ENCODE measurements at places on chromosomes 13 and 19.

DNA sequence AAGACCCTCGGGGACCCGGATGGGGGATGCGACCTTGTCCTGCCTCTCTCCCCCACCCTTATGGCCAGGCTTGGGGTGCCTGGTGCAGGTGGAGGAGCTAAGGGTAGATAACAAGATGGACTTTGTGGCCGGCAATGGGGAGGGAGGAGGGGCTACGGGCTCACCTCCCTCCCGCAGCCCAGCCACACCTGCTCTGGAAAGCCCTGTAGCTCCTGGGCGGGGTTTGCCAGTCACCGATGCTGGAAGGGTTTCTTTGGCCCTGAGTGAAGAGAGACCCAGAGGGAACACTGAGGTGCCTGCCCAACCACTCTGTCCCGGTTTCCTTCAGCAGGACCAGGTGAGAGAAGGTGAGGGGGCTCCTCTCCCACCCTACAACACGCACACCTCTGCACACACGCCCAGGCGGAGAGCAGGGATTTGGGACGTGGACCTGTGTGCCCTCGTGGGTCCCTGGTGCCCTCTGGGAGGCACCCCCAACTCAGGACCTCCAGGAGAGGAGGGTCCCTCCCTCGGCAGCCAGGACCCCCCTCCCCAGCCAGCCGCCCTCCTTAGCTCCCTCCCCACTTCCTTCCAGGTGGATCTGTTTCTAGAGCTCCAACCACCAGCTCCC is at the start of gene FUT2:
FUT2 (plus strand) TSS at position 229 of the 610 bp plus-strand sequence. CDS start 6,986 bp downstream, outside the sequence.
- peak; percentile 20 for DNase-seq

DNA sequence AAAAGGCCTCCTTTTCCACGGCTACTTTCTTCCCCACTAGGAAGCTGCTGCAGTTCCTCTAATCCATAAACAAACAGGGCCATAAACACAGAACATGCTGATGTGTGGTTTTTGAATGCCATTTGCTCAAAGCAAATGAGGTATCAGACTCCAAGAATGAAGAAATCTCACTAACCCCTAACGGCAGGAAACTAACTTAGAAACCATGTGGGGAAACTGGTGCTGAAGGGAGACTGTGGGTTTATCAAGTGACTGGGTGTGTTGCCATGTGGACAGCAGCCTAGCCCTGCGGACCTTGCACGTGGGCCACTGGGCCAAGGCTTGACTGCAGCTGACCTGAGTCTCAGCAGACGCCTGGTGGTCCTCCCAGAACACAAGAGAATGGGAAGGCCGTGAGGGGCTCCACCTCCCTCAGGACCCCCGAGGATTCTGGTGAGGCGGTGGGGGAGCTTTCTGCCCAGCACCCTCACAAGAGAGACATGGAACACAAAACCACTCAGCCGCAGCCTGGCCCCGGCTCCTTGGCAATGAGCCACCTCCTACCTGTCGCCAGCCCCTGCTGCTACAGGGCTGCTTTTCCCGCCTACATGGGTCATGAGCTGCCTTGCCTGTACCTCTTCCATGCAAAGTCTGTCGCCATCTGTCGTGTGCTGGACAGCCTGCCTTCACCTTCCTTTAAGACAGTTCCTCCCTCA is 10.6 kb downstream of the SLC15A1 start:
- no peak for DNase-seq

GRCh38 chr13:72168126-72168855 is 301.3 kb upstream of the DACH1 start:
- DNase-seq = no peak

GRCh38 chr13:45490068-45490467 is 25.3 kb downstream of the COG3 start:
- DNase-seq = no peak

DNA sequence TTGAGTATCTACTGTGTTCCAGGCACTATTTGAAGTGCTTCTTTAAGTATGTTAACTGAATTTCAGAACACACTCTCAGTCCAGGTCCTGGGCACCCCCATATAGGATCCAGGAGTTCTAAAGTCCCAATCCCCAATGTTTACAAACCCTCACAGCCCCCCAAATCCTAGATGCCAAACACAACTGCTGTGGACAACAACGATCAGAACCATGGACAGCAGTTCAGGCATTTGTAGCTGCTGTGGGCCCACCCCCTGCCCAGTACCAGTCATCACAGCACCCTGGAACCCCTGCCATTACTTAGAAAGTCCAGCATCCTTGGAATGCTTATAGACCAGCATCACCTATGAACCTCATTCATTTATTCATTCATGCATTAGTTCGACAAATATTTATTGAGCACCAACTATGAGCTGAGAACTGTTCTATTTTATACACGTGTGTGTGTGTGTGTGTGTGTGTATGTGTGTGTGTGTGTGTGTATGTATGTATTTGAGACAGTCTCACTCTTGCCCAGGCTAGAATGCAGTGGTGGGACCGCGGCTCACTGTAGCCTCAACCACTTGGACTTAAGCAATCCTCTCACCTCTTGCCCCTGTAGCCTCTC is 19.3 kb upstream of the SDHAF1 start:
- DNase-seq = no peak

DNA sequence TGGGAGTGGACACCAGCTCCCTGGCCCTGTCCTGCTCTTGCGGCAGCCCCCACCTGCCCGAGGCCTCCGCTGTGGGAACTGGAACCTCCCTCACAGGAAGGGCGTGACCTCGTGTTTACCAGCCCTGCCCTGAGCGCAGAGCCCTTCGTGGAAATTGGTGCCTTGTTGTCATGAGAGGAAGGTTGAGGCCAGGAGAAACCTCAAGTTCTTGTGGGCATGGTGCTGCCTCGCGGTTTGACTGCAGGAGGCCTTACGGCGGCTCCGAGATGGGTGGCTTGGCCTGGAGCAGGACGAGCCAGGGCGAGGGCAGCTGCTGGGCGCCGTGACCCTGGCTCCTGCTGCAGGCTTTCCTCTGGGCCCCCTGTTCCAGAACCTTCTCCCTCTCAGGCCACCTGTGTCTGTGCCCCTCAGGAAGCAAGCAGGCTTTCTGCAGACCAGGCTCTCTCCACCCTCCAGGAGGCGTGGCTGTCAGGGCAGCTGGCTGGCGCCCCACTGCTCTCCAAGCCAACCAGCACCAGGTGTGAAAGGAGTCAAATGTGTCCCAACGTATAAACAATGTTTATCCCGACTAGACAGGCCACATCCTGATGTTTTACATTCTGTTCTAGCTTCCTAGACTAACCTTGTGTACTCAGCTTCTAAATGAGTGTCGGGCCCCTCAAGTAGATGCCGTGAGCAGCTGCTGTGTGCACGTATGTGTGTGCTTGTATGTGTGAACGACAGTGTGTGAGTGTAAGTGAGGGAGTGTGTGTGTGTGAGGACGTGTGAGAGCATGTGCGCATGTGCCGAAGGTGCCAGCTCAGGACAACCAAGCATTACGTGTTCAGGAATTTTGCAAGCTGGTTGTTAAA is 10.4 kb upstream of the RASA3 start:
- peak; percentile 49 for DNase-seq

DNA sequence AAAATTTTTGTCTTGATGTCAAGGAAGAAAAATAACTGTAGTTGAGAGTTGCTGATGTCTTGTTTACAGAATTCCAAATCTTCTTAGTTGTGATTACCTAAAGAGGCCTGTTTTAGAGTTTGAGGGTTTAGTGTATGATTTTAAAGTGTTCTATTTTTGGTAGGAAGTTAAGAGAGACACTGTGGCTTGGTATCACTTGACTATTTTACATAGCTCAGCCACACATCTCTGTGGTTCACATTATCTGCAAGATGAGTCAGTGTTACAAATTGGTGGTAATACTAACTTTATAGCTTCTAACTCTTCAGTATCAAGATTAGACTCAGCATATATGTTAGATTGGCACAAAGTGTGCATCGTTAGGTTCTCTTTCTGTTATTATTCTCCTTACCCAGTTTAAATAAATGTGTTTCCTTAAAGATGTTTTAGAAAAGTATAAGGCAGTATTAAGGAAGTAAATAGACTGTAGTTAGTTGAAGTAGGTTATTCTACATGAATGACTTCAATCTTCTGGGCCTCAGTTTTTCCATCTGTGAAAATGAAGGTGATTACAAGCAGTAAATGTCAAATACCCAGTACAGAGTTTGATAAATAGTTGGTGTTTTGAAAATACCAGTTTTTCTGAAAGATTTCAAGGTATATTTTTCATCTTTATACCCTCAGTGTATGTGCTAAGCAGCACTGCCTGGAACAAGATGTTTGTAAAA is 33.4 kb downstream of the COG6 start:
- no peak for DNase-seq

DNA sequence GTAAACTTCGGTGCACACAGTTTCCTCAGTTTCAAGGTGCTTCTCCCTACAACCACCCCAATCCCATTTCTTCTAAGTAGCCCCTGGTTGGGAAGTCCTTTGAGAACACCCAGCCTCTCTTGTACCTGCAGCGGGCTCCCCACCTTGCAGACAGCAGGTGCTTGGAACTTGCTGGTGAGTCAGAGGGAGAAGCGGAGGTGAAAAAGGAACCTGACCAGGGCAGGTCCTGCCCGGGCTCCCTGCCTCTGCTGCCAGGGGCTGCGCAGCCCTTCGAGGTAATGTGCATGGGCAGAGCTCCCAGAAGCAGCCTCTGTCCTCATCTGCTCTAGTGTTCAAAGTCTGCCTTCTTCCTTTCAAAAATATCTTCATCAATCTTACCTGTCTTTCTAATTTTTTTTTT is 274.0 kb upstream of the SOX1 start:
- DNase-seq = no peak

GRCh38 chr13:36475468-36475867 is 43.2 kb downstream of the CCNA1 start:
- DNase-seq = no peak

DNA sequence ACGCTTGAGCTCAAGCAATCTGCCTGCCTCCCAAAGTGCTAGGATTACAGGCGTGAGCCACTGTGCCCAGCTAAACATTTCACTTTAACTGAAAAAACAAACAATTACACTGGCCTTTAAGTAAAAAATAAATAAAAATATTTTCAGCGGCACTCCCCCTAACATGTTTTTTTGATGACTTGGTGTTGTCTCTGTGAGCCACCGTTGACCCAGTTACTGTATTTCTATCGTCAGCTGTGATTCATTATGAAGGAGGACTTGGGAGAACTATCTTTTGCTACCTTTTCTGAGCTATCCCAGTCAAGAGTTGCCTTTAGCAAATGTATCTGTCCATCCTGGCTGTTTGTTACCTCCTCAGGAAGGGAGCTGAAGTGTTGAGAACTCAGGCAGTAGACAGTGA is 18.5 kb upstream of the C19orf33 start:
- DNase-seq = no peak

GRCh38 chr19:15421136-15421695 is 2.4 kb upstream of the AKAP8L start:
- no peak for DNase-seq

- DNase-seq = no peak
These were observed 237.7 kb downstream of the MZT1 start for GRCh38 chr13:72489751-72490150.

DNA sequence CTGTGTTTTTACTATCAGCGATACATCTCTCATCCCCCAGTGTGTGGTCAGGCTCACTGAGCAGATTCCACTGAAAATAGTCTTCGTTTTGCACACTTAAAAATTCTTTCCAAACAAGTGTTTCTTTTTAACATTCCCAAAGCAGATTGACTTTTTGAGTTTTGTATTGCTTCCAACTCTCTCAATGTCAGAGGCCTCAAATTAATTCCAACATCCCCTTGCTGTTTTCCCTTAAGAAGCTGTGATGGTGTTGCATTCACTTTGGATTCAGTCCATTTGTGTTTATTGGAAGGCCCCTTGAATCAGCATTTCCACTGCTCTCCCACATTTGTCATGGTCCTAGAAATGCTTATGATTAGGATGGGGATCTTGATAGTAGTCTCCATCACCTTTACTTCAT is 228.7 kb downstream of the KCNRG start:
- DNase-seq = no peak

DNA sequence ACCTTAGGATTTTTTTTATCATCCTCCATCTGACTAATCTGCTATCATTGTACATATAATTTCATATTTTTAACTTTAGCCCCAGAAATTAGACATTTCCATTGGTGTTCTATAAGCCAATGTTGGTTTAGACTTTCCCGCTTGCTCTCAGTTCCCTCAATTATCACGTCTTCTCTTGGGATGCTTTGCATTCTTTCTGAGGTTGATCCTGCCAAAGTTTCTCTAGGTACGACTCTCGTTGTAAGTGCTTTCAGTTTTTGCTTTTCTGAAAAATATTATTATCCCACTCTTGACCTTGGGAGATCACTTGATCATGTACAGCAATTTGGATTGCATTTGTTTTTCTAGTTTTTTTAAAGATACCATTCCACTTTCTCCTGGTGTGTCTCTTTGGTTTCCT is 270.2 kb downstream of the IRS2 start:
- no peak for DNase-seq

GRCh38 chr13:102945324-102945815 is 99.5 kb downstream of the ERCC5 start:
- no peak for DNase-seq

GRCh38 chr19:44753932-44754749 is 5.6 kb downstream of the BCL3 start:
- no peak for DNase-seq

DNA sequence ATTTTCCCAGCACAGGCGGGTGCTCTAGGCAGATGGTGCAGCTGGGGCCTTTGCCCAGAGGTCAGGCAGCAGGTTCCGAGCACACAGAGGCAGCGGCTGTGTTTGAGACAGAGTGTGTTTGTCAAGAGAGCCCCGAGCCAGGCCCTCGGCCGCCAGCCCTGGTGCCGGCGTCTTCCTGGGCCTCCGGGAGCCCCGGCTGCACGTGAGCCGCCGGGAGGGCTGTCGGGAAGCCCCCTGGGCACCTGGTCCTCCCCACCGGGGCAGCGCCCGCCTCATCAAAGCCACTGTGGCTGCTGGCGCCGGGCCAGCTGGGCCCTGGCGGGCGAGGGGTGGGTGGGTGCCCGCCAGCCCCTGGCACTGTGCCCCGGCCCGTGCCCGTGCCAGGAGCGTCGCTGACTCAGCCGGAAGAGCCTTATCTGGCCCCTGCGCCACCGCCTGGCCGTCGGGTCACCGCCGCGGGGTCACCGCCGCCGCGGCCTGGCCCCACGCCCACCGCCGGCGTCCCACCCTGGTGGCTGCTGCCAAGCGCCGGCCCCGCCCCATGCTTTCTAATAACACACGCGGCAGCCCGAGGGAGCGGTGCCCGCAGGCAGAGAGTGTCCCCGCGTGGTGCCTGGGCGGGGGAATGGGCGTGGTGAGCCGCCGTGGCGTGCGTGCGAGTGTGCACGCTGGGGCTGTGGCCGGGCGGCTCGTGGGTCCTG is 14.9 kb downstream of the ARID3A start:
- no peak for DNase-seq

DNA sequence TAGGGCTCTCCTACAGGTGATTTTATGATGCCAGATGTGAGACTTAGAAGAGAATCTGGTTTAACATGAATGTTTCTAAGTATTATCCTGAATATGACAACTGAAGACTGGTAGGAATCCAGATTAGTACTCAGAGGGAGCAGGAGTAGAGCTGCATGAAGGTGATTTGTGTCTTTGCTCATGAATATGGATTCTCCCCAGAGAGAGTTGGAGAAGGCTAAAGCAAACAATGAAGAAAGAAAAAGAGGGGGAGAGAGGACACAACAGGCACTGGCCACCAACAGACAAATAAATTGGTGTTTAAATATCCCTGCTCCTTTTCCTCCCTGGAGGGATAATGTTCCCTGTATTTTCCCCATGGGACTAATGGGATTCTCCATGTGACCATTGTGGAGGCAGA is 427.0 kb upstream of the KLF12 start:
- DNase-seq = no peak

Measured in NCI-H2107 (cell line).